Cardiac muscle cell (in vitro differentiated cells and primary cell): ENCODE measurements at places on chromosomes 5 and 9. TPM values are rescaled to one million over a fixed set of nuclear protein-coding genes. Genes with fewer than 3 reads are reported as not detected.

GRCh38 chr5:172733131-172733973 lies 37.6 kb downstream of the DUSP1 start:
- DNase-seq = no peak

- peak; percentile 9 for DNase-seq
These were observed 38.5 kb upstream of the ITGA2 start for GRCh38 chr5:52950686-52951085.

IFNB1 gene
- not detected in 2 replicates for total RNA-seq

SEMA6A gene
- 20.3 and 27.6 TPM in 2 replicates for total RNA-seq

- peak; percentile 74 for DNase-seq
These were observed 2.9 kb upstream of the ICE1 start for GRCh38 chr5:5419291-5420210.

DNA sequence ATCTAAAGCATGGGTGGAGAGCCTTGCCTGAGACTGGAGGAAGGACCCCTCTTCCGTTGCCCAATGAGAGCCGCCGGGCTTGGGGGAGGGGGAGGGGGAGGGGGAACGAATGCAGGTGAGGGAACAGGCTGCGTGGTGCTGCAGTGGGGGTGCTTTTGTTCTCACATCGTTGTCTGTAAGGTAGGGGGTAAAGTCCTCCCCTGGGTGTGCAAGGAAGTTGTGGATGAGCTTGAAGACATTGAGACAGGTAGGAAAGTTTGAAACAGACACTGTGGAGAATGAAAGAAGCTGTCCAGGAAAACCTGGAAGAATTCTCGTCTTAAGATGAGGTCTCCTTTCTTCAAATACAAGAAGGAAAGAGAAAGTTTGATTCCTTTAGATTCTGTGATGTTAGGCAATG lies 94.1 kb upstream of the LIFR start:
- no peak for DNase-seq

GRCh38 chr5:133754575-133755169 lies 142.3 kb upstream of the FSTL4 start:
- peak; percentile 60 for DNase-seq

- no peak for DNase-seq
These were observed 127.1 kb downstream of the ZNF354C start for GRCh38 chr5:179187229-179187678.

TLX3 gene
- not detected in 2 replicates for total RNA-seq

- no peak for DNase-seq
These were observed 1.3 kb downstream of the MARVELD2 start for GRCh38 chr5:69416180-69416579.

- no peak for DNase-seq
These were observed 92.1 kb upstream of the IER5L start for GRCh38 chr9:129270205-129270604.

DNA sequence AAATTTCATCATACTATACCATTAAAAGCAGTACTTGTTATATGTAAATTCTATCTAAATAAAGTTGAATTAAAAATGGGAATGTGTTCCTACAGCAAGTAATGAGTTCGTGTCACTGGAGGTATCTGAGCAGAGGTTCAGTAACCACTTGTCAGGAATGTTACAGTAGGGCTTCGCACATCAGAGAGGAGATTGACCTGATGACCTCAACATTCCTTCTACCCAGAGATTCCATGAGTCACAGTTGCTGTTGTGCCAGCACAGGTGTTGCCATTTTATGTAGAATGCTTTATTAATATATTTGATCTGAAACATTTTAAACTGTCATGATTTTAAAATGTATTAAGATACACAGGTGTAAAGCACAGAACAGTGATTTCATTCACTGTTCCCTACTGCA lies 60.3 kb downstream of the STX17 start:
- DNase-seq = peak; percentile 71

DDX4 gene
- total RNA-seq = not detected in 2 replicates

DNA sequence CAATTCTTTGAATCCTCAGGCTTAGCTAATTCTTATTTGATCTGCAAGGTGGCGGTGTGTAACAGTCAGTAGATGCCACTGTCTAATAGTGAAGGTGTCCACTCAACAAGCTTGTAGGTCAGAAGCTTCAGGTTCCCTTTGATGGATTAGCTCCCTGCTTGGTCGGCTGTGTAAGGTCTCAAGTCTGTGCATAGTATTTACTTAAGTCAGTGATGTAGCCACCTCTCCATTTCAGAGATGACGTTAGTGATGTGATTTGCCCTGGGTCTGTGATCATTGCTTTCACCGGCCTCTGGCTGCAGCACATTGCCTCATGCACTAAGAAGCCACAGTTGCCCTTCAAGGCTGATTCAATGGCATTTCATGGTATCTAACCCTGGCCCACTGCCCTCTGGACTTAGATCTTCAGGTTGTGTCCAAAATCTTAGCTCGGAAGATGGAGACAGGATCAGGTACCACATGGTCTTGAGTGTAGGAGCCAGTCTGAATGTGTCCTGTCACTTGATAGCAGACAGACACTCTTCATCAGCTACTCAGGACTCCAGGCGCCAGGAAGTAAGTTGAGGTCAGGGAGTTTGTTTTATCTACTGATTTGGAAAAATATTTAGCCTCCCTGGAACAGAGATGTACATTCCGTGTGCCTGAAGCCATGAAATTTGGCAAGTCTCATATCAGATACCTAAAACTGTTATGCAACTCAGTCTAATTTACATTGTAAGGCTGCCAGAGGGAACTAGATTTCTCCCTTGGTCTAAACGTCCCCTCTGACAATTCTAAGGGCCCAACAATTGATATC lies 42.9 kb downstream of the SUB1 start:
- no peak for DNase-seq

GRXCR2 gene
- total RNA-seq = not detected in 2 replicates

DNA sequence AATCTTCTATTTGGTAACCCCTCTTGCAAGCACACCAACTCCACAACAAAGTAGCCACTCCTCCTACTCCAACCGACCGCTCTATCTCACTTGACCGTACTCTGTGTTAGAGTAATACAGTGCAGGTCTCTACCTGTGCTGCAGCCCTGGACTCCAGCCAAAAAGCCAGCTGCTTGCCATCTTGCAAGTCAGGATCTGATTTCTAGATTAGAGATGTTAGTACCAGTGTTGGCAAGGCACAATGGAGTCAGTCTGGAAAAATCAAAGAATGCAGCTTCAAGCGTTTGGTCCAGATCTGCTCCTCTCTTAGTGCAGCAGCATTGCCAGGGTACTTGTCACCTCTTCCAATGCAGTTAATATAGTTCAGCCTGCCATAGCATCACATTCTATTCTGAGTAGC lies 477.6 kb downstream of the ZSWIM6 start:
- DNase-seq = no peak

NPR3 gene
- total RNA-seq = 1.1 and 2.7 TPM in 2 replicates

FXN gene
- total RNA-seq = 14.4 and 20.6 TPM in 2 replicates

DNA sequence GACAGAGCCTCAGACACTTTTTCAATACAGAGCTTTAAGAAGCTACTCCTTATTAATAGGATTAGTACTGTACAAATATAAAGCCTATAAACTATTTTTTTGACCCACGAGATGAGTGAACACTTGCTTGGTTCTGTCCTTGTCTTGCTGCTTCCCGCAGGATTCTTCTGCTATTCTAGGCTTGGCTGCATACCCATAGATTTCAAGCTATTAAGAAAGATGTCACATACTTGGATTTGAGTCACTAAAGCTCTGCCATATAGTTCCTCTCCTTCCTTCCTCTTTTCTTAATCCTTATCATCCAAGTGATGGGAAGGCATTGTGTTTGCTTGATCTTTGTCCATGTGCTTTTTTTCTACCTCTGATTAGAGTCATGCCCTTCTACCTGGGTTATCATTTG lies 361.2 kb upstream of the TRPC7 start:
- no peak for DNase-seq

ARL14EPL gene
- total RNA-seq = not detected in 2 replicates

GRCh38 chr9:34035656-34036055 lies 13.0 kb downstream of the UBAP2 start:
- no peak for DNase-seq

DNA sequence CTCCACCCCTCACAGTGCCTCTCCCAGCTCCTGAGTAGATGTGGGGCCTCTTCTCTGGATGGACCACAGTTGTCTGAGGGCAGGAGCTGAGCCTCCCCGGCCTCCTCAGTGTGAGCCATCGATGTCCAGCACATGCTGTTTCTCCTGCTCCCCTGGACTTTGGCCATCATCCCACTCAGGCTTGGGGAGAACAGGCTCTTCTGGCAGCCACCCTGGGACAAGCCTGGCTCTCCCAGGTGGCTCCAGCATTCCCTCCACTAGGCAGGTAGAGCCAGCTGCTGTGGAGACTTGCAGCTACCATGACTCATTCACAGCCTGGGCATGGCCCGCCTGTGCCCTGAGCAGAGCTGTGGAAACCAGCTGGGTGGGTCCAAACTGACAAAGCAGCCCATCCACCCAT lies 77.0 kb downstream of the CSNK1A1 start:
- DNase-seq = no peak

GRCh38 chr5:160047423-160047822 lies 38.5 kb downstream of the TTC1 start:
- no peak for DNase-seq

HDAC3 gene
- 64.7 and 78.3 TPM in 2 replicates for total RNA-seq

DNA sequence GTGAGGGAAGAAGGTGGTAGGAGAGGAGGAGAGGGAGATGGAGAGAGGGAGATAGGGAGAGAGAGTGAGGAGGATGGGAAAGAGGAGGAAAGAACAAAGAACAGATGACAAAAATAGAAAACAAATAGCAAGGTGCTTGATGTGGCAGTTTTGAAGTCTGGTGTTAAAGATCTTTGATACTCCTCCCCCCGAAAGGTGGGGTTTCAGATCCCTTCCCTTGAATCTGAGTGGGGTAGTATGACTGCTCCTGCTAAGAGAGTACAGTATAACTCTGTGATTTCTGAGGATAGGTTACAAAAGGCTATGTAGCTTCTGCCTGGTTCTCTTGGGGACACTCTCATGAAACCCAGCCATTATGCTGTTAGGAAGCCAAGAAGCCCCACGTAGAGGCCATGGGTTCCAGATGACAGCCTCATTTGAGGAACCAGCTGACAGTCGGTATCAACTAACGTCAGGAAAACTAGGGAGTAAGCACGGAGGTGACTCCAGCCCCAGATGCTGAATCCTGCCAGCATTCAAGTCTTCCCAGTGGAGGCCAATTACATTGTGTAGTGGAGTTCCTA lies 102.1 kb downstream of the FANCC start:
- DNase-seq = no peak

- DNase-seq = no peak
These were observed 805.7 kb downstream of the CDH9 start for GRCh38 chr5:26232706-26233105.

C8G gene
- 3.4 and 10.8 TPM in 2 replicates for total RNA-seq

GRCh38 chr9:77276799-77277198 lies 99.5 kb downstream of the VPS13A start:
- DNase-seq = no peak

DNA sequence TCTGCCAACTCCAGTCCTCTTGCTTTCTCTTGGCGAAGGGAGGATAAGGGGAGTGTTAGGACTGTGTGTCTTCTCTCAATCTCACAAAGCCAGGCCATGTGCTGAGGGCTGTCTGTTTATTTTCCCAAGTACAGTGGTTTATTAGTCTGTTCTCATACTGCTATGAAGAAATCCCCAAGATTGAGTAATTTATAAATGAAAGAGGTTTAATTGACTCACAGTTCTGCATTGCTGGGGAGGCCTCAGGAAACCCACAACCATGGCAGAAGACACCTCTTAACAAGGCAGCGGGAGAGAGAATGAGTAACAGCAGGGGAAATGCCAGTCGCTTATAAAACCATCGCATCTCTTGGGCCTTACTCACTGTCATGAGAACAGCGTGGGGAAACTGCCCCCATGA lies 36.2 kb upstream of the CKS2 start:
- DNase-seq = no peak

SH3GL2 gene
- 0.06 and 0.42 TPM in 2 replicates for total RNA-seq

GRCh38 chr5:168174376-168174775 lies 117.1 kb upstream of the WWC1 start:
- DNase-seq = no peak

GRCh38 chr9:4837261-4838188 lies 44.8 kb downstream of the RCL1 start:
- no peak for DNase-seq

- DNase-seq = no peak
These were observed 241.4 kb upstream of the IL12B start for GRCh38 chr5:159571501-159572244.

GRCh38 chr9:124257844-124258606 lies at the start of gene NEK6:
Gene NEK6 (plus strand): TSS chr9:124257949. CDS start chr9:124301965, 44,016 bp downstream.
- peak; percentile 51 for DNase-seq

GRCh38 chr9:81377320-81377719 lies 312.0 kb downstream of the TLE1 start:
- no peak for DNase-seq

PDGFRB gene
- total RNA-seq = 4.2 and 5.4 TPM in 2 replicates

GRCh38 chr5:1130218-1130946 lies 18.5 kb upstream of the SLC12A7 start:
- DNase-seq = no peak

GRCh38 chr5:119527351-119527750 lies 75.1 kb downstream of the HSD17B4 start:
- no peak for DNase-seq

HRH2 gene
- 15.6 and 23.3 TPM in 2 replicates for total RNA-seq

- no peak for DNase-seq
These were observed 81.6 kb downstream of the PLPP1 start for GRCh38 chr5:55453211-55453610.

DNA sequence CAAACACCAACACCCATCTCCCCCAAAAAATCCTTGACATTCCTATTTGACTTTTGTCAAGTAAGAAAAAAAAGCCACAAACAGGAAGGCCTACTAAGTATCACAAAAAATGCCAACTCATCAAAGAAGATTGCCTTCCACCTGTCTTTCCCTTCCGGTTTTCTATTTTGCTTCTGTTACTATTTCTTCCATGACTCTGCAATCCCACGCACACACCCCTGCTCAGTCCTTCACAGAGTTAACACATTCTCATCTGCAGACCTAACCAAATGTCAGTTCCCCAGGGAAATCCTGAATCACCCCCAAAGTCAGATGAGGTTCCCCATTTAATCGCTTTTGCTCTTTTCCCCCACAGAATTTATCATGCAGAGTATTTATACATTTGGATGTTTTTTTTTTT lies 15.1 kb downstream of the LPAR1 start:
- DNase-seq = no peak

HTR1A gene
- total RNA-seq = not detected in 2 replicates

GRCh38 chr9:78118742-78119473 lies 87.3 kb upstream of the GNAQ start:
- peak; percentile 63 for DNase-seq

GRCh38 chr5:5904113-5904512 lies 474.2 kb downstream of the MED10 start:
- no peak for DNase-seq

FBP2 gene
- not detected in 2 replicates for total RNA-seq

DNA sequence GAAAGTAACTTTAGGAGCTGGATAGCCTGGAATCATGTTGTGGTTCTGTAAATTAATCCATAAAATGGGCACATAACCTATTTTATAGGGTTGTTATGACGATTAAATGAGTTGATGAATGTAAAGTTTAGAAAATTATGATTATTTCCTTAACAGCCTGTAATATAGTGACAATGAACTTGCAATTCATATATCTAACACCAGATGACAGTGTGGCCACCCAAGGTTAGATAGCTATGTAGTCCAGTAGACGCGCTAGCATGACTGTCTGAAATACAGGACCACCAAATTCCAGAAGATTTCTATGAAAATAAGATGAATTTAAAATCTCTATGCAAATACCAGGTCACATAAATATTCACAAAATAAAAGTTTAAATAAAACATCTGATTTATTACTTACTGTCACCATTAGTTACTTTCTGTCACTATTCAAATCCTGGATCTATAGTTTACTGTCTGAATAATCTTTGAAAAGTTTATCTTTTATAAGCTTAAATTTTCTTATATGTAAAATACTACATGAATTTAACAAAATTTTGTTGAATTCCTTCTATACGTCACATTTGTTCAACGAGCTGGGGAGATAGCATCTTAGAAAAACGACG lies 26.1 kb upstream of the MACIR start:
- DNase-seq = peak; percentile 71
